GM12864 (cell line): ENCODE measurements at places on chromosomes 2 and 18.

GRCh38 chr2:74001781-74002504, 17.2 kb downstream of the TET3 start:
- DNase-seq = no peak

DNA sequence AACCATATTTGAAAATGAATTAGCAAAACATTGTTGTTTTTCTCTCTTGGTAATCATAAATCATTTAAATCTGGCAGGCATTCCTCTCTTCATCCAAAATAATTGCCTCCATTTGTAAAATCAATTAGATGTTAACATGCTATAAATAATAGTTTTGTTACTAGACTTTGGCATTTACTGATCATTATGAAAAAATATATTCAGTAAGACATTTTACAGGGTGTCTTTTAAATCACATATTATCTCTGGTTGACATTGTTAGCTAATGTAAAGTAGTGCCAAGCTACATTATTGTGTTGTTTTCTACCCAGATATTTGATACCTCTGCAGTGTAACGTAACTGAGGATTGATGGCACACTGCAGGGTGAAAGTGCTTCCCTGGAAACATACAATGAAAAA, 31.8 kb upstream of the DLX1 start:
- no peak for DNase-seq

- no peak for DNase-seq
Observed at GRCh38 chr2:101803128-101803527, 105.6 kb downstream of the MAP4K4 start.

DNA sequence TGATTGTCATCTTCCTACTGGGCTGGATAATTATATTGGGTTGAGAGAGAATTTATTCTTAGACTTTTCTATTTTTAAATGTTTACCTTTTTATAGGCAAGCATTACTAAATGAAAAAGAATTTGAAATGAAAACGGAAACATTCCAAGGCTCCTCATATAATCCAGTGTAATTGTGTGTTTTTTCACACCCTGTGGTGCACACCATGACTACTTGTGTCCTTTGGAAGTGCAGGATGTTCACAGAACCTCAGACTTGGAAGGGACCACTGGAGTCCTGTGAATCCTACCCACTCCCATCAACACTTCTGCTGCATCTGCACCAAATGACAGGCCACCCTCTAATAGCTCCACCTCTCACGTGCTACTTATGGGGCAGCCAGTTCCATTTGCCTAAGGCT, 48.0 kb downstream of the NAT8 start:
- no peak for DNase-seq

GRCh38 chr2:150595803-150596470, 108.5 kb upstream of the RND3 start:
- no peak for DNase-seq
